T-helper 17 cell (primary cell): ENCODE measurements at places on chromosomes 11 and 22. TPM values are rescaled to one million over a fixed set of nuclear protein-coding genes. Genes with fewer than 3 reads are reported as not detected.

Gene SLC22A9
- total RNA-seq, result not detected

Gene PNPLA5
- not detected for total RNA-seq

Gene NCF4
- total RNA-seq, result 31.7 TPM

Gene PIWIL4
- 1.6 TPM for total RNA-seq

Gene RASL10A
- 0.92 TPM for total RNA-seq

Gene PATE2
- total RNA-seq, result not detected

DNA sequence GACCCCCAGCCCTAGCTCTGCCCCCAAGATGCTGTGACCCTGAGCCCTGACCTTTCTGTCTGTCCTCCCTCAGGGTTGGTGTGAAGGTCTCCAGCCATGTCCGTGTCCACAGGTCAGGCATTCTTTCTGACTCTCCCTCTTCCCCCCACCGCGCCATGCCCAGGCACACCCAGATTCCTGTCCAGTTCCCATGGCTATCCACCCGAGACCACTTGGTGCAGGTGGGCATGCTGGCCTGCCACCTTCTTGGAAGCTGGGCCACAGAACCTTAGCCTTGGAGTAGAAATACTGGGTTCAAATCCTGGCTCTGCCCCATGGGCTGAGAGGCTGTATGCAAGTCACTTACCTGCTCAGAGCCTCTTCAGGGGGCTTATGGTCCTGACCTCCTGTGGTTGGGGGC, 2.3 kb upstream of the PLCB3 start:
- no peaks in the 10 kb centered on the region for H3K36me3 ChIP-seq
- no peaks in the 10 kb centered on the region for H3K27me3 ChIP-seq
- DNase-seq, result no peak
- H3K4me3 ChIP-seq, result peak overlapping the region; percentile 39
- peaks cover 18% of the 10 kb centered on the region for H3K4me1 ChIP-seq
- no peak overlapping the region for H3K27ac ChIP-seq

DNA sequence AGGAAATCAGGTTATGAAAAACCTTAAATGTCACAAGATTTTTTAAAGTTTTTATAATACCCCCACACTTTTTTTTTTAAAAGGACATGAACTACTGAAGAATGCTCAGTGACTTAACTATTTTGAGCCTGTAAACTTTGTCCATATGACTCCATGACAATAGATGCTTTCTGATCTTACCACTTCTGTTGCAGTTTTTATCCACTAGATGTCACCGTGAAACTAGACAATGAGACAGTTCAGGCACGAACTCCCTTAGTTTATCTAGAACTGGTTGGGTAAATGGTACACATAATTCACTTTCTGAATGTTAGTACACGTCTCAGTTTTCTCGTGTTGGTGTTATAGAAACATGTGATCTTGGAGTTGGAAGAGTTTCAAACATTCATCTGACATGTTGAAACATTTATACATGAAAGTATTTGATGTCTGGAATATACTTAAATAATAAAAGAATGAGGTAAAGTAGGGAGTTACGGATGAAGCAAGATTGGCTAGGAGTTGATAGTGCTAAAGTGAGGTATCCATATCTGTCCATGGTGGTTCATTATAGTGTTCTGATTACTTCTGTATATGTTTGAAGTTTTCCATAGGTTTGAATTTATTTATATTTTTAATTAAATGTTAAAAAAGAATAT, 8.1 kb downstream of the CCDC15 start:
- no peaks in the 10 kb centered on the region for H3K27me3 ChIP-seq
- H3K4me1 ChIP-seq, result peaks cover 2% of the 10 kb centered on the region
- no peak overlapping the region for H3K4me3 ChIP-seq
- H3K27ac ChIP-seq, result no peak overlapping the region
- H3K36me3 ChIP-seq, result peaks cover 7% of the 10 kb centered on the region
- no peak for DNase-seq

DNA sequence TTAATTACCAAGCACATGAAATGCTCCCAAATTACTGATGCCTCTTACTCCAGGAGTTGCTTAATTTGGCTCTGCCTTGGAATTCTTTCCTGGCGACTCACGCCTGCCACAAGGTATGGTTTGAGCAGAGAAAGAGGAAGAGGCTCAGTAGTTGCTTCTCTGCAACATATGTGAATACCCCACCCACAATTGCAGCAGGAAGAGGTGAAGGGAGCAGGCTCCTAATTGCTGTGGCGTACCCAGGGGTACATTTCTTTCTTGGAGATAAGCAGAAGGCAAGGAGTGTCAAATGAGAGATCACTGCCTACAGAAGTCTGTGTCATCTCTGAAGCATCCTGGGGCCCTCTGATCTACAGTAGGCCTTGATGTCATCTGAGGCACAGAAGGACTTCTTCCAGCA, 10.6 kb upstream of the NNMT start:
- H3K4me3 ChIP-seq, result no peak overlapping the region
- H3K27ac ChIP-seq, result no peak overlapping the region
- no peaks in the 10 kb centered on the region for H3K36me3 ChIP-seq
- H3K4me1 ChIP-seq, result no peaks in the 10 kb centered on the region
- peaks cover 40% of the 10 kb centered on the region for H3K27me3 ChIP-seq

DNA sequence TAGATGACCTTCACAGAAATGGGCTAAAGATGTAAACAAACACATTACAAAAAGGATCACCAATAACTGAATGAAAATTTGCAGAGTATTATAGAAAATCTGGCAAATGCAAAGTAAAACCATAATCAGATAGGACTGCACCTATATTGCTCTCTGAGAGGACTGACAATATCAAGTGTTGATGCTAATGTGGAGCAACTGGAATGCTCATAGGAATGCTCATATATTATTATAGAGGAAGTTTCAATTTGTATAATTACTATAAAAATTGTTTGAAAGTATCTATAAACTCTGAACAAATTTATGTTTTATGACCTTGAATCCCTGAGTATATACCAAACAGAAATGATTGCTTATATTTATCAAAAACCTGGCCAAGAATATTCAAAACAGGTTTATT, 18.4 kb upstream of the TEAD1 start:
- DNase-seq, result no peak
- peaks cover 2% of the 10 kb centered on the region for H3K36me3 ChIP-seq
- H3K27ac ChIP-seq, result no peak overlapping the region
- H3K27me3 ChIP-seq, result peaks cover 23% of the 10 kb centered on the region
- peaks cover under 1% of the 10 kb centered on the region for H3K4me1 ChIP-seq

DNA sequence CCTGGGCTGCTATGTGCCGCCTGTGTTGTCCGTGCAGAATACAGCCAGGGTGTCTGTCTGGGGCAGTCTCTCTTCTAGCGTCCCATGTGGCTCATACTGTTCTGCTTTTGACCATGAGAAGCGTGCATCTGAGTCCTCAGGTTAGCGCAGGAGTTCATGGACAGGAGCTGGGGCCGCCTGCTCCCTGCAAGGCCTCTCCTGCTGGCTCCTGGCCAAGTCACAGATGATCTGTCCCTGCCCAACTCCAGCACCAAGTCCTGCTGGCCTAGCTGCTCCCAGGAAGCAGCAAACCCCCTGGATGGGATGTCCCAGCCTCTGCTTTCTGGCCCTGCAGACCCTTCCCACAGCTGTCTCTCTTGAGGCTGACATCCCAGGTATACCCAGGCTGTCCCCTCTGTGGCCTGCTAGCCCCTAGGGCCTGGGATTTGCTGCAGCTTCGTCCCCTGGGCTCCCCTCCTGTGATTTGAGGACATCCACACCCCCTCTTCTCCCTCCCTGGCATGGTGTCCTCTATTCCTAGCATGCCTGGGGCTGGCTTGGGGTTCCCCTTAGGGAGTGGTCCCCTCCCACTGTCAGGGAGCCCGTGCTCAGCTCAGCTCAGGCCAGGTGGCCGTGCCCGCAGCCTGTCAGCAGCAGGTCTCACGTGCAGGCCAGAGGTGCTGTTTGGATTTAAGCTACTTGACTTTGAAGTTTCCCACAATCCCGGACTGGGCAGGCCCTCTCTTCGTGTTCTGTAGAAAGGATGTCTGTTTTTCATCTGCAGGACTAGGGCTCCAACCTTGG, 17.8 kb downstream of the PRR5 start:
- H3K4me3 ChIP-seq, result peak overlapping the region; percentile 25
- no peak for DNase-seq
- H3K36me3 ChIP-seq, result no peaks in the 10 kb centered on the region
- H3K27me3 ChIP-seq, result no peaks in the 10 kb centered on the region
- peaks cover 14% of the 10 kb centered on the region for H3K4me1 ChIP-seq

DNA sequence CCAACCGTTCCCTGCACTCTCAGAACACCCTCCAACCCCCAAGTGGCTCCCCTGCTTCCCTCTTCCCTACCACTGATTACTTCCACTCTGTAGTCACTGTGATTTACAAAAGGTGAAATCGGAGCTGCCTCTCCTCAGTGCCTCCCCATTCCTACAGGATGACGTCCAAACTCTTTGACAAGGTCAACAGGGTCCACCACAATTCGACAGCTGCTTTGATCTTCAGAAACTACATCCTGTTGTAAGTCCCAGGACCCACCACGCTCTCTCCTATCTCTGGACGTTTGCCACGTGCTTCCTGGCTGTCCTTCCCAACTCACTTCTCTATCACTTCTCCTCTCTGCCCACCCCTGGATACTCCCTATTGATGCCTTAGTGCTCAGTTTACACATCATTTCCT, 85.0 kb upstream of the EIF3D start:
- peaks cover 3% of the 10 kb centered on the region for H3K4me1 ChIP-seq
- no peak overlapping the region for H3K27ac ChIP-seq
- peaks cover 64% of the 10 kb centered on the region for H3K27me3 ChIP-seq
- peaks cover 5% of the 10 kb centered on the region for H3K36me3 ChIP-seq
- no peak for DNase-seq

- DNase-seq, result no peak
- no peak overlapping the region for H3K27ac ChIP-seq
- H3K4me1 ChIP-seq, result peaks cover 30% of the 10 kb centered on the region
- peaks cover 35% of the 10 kb centered on the region for H3K27me3 ChIP-seq
- peak overlapping the region; percentile 53 for H3K4me3 ChIP-seq
These were observed 2.9 kb downstream of the SCARF2 start for GRCh38 chr22:20434773-20435172.

DNA sequence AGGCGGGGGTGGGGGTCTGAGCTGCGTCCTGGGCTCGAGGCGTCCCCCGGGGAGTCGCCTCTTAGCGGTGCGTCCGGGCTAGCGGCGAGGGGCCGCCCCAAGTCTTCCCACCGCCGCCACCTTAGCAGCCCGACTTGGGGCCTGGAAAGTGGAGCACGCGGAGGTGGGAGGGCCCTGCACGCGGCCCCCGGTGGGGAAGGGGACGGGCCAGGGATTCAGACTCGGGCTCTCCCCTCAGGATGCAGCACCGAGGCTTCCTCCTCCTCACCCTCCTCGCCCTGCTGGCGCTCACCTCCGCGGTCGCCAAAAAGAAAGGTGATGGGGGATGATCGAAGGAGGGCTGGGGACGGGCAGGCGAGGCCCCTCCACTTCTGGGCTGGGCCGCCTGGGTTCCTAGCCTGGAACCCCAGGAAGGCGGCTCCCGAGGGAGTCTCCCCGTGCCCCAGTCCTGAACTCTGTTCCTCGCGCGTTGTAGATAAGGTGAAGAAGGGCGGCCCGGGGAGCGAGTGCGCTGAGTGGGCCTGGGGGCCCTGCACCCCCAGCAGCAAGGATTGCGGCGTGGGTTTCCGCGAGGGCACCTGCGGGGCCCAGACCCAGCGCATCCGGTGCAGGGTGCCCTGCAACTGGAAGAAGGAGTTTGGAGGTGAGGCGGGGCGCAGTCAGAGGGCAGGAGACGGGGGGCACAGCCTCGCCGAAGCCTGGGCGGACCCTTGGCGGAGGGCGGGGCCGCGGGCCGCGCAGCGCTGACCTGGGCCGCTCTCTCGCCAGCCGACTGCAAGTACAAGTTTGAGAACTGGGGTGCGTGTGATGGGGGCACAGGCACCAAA, 563 bp downstream of the MDK start:
- no peak for DNase-seq
- peak overlapping the region; percentile 88 for H3K4me3 ChIP-seq
- peaks cover 24% of the 10 kb centered on the region for H3K27me3 ChIP-seq

GRCh38 chr11:65421794-65422632, 585 bp upstream of the NEAT1 start:
- H3K27me3 ChIP-seq, result no peaks in the 10 kb centered on the region
- peak overlapping the region; percentile 100 for H3K27ac ChIP-seq
- H3K4me1 ChIP-seq, result peaks cover 69% of the 10 kb centered on the region
- peaks cover 25% of the 10 kb centered on the region for H3K36me3 ChIP-seq
- peak overlapping the region; percentile 100 for H3K4me3 ChIP-seq
- peak; percentile 81 for DNase-seq

GRCh38 chr22:41446639-41447434, at the start of gene TOB2:
Gene TOB2 (minus strand): TSS chr22:41446801. CDS start chr22:41437345, 9,456 bp downstream.
- H3K4me3 ChIP-seq, result peak within 1 kb of the TSS; percentile 97
- peak within 1 kb of the TSS; percentile 93 for H3K27ac ChIP-seq
- no peaks in the 10 kb centered on the region for H3K27me3 ChIP-seq

DNA sequence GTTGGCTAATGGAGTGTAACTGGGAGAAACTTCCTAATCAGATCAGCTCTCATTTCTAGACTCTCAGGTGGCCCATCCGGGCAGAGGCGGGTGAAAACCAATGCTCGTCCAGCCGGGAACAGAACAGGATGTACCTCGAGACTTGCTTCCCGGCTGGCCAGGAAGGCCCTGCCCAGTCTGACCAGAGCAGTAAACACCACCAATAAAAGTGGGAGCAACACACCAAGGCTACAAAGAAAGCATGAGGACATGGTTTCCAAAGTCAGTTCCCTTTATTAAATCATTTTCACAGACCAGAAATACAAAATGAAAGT, 940 bp upstream of the TNKS1BP1 start:
- H3K27ac ChIP-seq, result peak overlapping the region; percentile 94
- no peak for DNase-seq
- peak overlapping the region; percentile 94 for H3K4me3 ChIP-seq
- H3K4me1 ChIP-seq, result peaks cover 40% of the 10 kb centered on the region
- no peaks in the 10 kb centered on the region for H3K27me3 ChIP-seq

DNA sequence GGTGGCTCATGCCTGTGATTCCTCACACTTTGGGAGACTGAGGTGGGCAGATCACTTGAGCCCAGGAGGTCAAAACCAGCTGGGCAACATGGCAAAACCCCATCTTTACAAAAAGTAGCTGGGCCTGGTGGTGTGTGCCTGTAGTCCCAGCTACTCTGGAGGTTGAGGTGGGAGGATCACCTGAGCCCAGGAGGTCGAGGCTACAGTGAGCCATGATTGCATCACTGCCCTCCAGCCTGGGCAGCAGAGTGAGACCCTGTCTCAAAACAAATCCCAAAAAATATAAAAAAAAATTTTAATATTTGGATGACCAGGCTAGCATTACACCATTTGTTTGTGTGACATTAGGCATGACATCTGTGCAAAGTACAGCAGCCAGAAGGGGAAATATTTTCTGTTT, 49.7 kb upstream of the CTTN start:
- peaks cover 10% of the 10 kb centered on the region for H3K36me3 ChIP-seq
- H3K4me1 ChIP-seq, result no peaks in the 10 kb centered on the region
- no peak overlapping the region for H3K4me3 ChIP-seq

- no peak overlapping the region for H3K27ac ChIP-seq
- no peak overlapping the region for H3K4me3 ChIP-seq
- no peaks in the 10 kb centered on the region for H3K36me3 ChIP-seq
These were observed 1.0 kb upstream of the SESN3 start for GRCh38 chr11:95231881-95232605.

GRCh38 chr11:104736502-104736901, 161.8 kb downstream of the CASP12 start:
- no peaks in the 10 kb centered on the region for H3K27me3 ChIP-seq
- peak overlapping the region; percentile 6 for H3K27ac ChIP-seq
- H3K36me3 ChIP-seq, result no peaks in the 10 kb centered on the region
- no peak for DNase-seq
- H3K4me3 ChIP-seq, result no peak overlapping the region

GRCh38 chr11:119103793-119104192, 2.1 kb upstream of the DPAGT1 start:
- no peak overlapping the region for H3K4me3 ChIP-seq
- peak overlapping the region; percentile 97 for H3K27ac ChIP-seq
- peaks cover 38% of the 10 kb centered on the region for H3K4me1 ChIP-seq
- no peaks in the 10 kb centered on the region for H3K36me3 ChIP-seq
- DNase-seq, result no peak
